Femur (tissue), 1 donor: ENCODE measurements at places on chromosomes 7 and 10.

DNA sequence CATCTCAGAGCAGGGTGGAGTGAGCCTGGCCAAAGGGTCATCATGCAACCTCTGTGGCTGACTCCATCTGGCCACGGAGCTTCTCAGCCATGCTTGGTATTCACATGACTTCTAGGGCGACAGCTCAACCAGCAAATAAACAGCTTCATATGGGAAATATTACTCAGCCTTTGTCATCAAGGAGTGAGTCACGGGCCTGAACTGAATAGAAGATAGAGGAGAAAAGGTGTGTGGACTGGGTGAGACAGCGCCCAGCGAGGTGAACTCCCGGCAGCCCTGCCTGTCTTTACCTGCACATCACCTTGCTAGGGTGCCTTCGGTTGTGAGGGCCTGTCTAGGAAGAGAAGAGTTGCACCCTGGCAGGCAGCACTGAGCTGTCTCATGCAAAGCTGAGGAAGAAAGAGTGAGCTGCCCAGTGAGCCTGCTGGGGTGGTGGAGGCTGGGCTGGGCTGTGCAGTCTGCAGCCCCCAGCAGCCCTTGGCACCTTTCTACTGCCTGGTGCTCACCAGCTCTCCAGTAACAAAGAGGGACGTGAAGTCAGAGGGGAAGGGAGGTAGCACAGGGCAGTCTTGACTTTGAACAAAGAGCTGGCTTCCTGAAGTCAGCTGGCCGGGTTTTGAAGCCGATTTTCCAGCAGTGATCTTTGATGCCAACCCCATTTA is 114.2 kb downstream of the EGFR start:
- no peak for DNase-seq

DNA sequence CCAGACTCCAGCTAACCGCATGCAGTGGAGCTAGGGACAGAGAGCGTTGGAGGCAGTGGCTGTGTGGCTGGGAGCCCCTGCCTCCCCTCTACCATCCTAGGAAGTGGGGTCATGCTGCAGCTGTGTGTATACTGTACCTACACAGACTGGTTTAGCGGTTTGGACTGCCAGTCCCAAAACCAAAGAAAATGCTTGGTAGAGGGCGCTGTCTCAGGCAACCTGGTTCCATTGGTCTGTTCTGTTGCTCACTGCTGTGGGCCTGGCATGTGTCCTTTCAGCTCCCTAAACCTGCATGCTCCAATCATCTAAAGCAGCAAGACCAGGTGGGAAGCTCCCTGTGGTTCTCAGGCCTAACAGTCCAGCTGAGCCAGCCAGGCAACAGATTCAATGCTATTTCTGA is 4.5 kb downstream of the RBP4 start:
- no peak for DNase-seq

DNA sequence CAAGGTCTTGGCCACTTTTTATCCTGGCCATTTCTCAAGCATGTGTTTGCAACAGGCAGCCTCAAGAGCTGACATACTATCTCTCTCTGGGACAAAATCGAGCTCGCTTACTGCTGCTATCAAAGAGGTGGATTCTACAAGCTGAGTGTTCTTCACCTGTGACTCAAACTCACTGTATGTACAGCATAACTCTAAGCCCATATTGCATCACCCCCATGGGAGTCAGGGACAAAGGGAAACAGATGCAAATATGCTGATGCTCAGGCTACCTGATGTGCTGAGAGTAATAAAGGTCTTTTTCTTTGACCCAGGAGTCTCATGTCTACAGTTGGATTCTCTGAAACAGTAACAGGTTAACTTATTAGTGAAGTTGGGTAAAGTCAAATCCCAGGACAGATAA is 45.2 kb downstream of the PCLO start:
- no peak for DNase-seq

- no peak for DNase-seq
These were observed 135.1 kb downstream of the CHRM2 start for GRCh38 chr7:137003566-137003965.

DNA sequence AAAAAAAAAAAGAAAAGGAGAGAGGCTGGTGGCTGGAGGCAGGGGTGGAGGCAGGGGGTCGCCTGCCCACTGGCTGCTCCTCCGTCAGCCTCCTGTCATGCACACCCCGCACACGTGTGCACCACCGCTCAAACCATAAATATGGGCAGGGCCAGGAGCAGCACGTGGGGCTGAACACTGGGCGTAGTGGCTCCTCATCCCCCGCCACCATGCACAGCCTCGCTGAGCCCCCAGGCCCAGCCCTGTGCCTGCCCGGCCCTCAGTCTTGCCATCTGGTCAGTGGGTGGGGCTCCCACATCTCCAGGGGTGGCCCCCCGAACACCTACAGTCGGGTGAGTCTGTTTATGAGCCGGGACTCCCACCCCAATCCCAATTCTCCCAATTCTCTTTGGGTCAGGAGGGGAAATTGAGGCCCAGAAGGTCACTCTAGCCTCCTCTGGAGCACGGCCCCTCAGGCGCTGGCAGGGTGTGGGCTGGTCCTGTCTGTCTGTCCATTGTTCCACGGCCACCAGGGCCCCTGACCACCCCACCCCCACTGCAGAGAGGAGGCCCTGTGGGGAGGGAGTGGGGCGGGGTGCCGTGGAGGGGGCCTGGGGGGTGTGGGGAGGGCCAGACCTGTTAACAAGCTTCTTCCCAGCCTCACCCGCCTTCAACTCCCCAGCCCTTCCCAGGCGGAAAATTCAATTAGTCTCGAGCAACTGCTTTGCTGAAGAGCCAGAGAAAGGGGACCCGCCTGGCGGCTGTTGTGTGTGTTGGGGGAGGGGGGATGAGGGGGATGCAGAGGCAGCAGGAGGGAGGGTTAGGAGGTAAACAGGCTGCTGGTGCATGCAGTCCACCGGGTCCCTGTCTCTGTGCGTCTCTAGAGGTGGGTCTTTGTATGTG is 19.5 kb upstream of the GRIFIN start:
- peak; percentile 80 for DNase-seq

DNA sequence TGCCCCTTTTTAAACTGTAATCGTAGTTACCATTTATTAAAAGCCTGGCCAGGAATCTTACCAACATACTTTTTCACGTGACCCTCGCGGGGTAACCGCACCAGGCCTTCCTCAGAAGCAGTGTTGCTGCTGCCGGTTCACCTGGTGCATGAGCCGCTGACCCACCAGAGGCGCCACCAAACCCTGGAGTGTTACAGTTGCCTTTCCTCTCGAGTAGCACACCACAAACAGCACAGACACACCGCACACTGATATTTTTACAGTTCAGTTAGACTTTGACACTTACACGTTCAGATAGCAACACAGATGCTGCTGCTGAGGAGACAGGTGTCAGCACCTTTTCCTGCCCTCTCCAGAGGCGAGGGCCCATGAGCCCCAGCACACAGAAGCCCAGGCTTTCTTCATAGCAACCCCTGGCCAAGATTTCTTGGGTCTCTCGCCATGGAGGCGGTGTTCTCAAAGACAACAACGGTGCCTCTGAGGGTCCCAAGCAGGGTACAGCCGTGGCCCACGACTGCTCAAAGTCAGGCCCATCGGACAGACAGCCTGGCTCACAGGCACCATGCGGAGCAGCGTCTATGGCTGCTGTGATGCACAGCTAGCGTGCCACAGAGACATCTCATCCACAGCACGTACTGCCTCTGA is 123.1 kb downstream of the DIP2C start:
- no peak for DNase-seq

- DNase-seq, result no peak
These were observed 11.7 kb upstream of the ZNF862 start for GRCh38 chr7:149826344-149827088.

GRCh38 chr7:122710916-122711315 is 8.2 kb upstream of the RNF148 start:
- no peak for DNase-seq

- no peak for DNase-seq
These were observed 170.1 kb downstream of the ARHGAP12 start for GRCh38 chr10:31758495-31758894.

GRCh38 chr7:101121991-101122932 is 4.6 kb upstream of the SERPINE1 start:
- DNase-seq, result peak; percentile 96

DNA sequence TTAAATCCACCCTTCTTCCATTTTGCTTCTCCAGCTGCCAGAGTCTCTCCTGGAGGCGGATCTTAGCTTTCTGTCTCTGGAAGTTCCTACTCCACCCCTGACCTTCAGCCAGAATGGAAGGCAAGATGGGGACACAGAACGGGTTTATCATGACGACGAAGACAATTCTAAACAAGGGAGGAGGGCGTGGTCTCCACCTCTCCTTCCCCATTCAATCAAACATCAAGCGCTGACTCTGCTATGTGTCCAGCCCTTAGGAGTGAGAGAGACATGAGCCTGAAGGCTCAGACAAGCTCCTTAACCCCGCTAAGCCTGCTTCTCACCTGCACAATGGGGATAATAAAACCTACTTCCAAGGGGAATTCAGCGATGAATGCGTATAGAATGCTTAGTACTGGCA is 3.1 kb downstream of the CYP17A1 start:
- no peak for DNase-seq

GRCh38 chr7:44750921-44751571 is 2.4 kb downstream of the ZMIZ2 start:
- DNase-seq, result no peak

- no peak for DNase-seq
These were observed 784.5 kb upstream of the ZWINT start for GRCh38 chr10:57145548-57145947.

DNA sequence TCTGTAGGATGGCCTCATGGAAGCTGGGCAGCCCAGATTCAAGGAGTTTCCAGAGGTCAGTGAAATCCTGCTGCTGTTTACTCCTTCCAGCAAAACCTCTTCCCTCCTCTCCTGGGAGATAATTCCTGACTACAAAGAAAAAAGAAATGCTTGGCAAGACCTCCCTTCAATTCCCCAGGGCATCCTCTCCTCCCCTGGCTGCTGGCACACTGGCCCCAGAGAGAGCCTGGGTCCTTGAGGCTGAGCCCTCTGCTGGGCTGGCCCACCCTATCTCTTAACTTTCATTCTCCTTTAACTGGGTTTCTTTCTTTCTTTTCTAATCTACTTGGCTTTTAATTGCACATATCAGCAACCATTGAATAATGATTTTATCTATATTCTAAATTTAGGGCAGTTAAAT is 7.7 kb downstream of the DRGX start:
- no peak for DNase-seq

DNA sequence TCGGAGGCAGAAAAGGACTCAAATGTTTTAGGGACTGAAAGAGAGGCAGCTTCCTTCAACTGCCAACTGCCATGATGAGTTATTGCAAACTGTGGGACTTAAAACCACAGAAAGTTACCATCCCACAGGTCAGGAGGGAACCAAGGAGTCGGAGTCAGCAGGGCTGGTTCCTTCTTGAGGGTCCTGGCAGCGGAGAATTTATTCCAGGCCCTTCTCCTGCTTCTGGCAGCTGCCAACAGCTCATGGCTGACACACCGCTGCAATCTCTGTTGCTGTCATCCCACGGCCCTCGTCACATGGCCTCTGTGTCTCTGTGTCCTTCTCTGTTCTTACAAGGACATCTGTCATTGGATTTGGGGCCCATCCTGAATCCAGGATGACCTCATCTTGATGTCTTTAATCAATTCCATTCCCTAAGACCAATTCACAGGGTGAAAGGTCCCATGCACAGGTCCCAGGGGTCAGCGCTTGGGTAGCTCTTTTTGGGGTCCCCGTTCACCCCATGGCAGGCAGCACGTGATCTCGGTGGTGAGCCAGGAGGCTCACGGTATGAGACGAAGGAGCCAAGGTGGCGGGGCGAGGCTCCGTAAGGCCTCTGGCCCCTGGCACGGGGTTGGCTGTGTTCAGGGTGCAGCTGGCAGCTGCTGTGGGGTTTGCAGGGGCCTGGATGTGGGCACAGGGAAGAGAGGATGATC is 27.4 kb upstream of the PSMG3 start:
- DNase-seq, result no peak

DNA sequence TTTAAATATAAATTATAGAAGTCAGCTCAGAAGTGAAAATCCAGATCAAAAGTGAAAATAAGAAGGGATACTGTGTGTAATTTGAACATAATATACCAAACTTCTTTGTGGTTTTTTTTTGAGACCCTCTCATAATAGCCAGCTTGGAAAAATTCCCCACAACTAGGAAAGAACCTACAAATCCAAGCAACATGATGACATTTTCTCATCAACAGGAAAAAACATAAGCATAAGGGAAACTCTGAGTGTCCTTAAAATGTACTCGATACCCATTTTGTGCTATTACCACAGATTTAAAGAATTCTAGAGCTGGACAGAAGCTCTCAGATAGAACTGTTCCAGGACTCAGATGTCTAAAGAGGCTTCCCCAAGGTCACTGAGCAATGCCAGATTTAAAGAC is 214.8 kb upstream of the KLF14 start:
- DNase-seq, result no peak

- no peak for DNase-seq
These were observed 9.8 kb upstream of the PARD3 start for GRCh38 chr10:34824870-34825269.

- no peak for DNase-seq
These were observed 3.3 kb downstream of the GRB10 start for GRCh38 chr7:50779427-50779826.

- no peak for DNase-seq
These were observed 31.5 kb downstream of the NRF1 start for GRCh38 chr7:129642871-129643549.

GRCh38 chr7:47453093-47454061 is 128.5 kb downstream of the TNS3 start:
- DNase-seq, result peak; percentile 66

GRCh38 chr7:84953234-84953633 is 233.6 kb downstream of the SEMA3D start:
- no peak for DNase-seq

GRCh38 chr10:101848894-101849351 is 5.3 kb upstream of the KCNIP2 start:
- DNase-seq, result no peak

DNA sequence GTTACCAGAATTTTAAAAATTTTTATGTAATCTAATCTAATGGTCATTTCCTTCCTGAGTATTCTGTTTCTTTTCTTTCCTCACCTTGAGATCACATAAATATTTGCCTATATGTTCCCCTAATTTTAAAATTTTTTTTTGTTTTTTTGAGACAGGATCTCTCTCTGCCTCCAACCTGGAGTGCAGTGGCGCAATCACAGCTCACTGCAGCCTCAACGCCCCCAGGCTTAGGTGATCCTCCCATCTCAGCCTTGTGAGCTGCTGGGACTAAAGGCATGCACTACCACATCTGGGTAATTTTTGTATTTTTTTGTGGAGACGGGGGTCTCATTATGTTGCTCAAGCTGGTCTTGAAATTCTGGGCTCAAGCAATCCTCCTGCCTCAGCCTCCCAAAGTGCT is 4.1 kb upstream of the PROSER2 start:
- no peak for DNase-seq

- no peak for DNase-seq
These were observed 170.3 kb downstream of the PAXIP1 start for GRCh38 chr7:154832557-154833138.

DNA sequence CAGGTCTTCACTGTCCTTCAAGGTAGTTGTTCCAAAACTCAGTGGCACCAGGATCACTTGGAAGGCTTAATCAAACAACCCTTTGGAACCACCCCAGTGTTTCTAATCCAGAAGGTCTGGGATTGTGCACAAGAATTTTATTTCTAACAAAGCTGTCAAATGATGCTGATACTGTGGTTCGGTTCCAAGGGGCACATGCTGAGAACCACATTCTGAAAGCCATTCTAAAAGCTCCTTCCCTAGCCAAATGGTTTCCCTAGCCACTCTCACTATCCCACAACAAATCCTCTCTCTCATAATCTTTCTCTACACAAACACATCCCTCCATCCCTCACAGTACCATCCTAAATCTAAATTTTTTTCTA is 52.1 kb downstream of the MACC1 start:
- DNase-seq, result no peak
